ENCODE measurements at places on chromosomes 3 and 15.

DNA sequence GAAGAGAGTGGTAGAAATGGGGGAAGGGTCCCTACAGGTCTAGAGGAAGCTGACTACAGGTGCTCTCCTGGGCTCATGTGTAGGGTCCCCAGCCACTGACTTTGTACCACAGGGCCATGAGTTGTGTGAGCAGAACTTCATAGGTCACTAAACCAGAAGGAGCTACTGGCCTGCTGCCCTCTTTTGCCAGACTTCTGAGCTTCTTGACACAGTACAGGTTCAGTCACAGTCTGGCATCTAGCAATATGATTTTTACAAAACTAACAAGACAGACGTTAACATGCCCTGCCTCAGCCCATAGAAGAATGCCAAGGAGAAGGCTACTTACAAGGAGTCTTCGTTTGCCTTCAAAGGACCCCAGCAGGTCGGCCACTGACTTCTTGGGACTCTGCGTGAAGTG is 3.2 kb downstream of the CCDC80 start:
- no peak for DNase-seq

- no peak for DNase-seq
Measured at GRCh38 chr3:11651477-11651876, 7.8 kb upstream of the VGLL4 start.

DNA sequence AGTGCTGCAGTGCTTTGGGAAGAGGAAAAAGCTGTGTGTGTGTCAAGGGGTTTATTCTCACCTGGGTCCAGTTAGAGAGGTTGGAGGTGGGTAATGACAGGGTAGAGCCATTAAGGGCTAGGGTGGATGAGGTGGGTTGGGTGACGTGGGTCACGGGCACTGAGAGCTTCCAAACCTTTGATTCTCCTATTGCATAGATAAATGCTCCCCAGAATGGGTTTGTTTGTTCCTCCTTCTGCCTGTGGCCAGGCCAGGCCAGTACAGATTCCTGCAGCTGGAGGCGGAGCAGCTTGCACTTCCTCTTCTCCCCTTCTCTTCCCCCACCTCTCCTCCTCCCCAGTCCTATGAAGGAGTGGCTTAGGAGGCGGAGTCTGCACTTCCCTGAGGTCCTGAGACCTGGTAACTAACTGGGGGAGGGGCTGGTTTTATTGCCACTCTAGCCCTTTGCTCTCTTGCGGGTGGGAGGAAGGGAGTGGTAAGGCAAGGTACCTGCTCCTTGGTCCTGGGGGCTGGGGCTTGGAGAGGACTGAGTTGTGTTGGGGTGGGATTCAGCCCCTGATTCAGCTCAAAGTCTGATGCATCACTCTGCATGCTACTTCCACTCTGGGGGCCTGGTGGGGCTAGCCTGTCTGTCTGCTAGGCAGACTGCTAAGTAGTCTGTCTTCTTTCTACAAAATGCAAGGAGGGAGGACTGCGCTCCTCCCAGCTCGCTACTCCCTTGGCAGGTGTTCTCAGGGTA is 3.5 kb downstream of the SPINT1 start:
- no peak for DNase-seq

DNA sequence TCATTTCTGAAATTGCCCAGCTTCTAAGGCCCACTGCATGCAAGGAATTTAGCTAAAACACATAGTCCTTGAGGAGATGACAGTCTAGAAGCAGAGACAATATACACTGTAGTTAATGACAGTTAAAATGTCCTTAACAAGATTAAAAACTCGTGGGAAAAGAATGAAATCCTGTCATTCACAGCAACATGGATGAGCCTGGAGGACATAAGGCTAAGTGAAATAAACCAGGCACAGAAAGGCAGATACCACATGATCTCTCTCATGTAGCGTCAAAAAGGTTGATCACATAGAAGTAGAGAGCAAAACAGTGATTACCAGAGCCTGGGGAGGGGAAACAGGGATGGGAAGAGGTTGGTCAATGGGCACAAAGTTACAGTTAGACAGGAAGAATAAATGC is 36.3 kb upstream of the GOLGA8J start:
- DNase-seq = no peak

GRCh38 chr15:101600035-101600434 is 52.1 kb downstream of the TM2D3 start:
- no peak for DNase-seq

- DNase-seq = no peak
Measured at GRCh38 chr15:82916161-82916952, 36.2 kb downstream of the HOMER2 start.

DNA sequence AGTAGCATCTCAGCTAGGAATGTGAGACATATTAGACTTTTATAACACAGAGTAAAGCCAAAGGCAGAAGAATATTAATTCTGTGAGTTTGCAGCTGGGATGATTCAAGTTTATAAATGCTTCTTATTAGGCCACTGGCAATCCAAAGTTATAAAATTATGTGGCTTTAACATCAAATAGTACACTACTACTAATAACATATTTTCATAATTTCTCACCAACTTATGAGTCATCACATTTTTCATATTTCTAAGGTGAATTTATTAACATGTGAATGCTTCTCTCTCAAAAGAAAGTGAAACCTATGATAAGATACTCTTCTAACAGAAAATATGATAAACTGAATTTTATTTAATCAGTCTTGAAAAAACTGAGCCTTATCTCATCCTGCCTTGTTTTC is 1348.2 kb upstream of the ALCAM start:
- DNase-seq = no peak

- DNase-seq = no peak
Measured at GRCh38 chr3:194078045-194078821, 57.7 kb upstream of the HES1 start.

- DNase-seq = no peak
Measured at GRCh38 chr3:89300981-89301380, 193.6 kb downstream of the EPHA3 start.

GRCh38 chr3:137264071-137264820 is 306.5 kb downstream of the IL20RB start:
- no peak for DNase-seq

DNA sequence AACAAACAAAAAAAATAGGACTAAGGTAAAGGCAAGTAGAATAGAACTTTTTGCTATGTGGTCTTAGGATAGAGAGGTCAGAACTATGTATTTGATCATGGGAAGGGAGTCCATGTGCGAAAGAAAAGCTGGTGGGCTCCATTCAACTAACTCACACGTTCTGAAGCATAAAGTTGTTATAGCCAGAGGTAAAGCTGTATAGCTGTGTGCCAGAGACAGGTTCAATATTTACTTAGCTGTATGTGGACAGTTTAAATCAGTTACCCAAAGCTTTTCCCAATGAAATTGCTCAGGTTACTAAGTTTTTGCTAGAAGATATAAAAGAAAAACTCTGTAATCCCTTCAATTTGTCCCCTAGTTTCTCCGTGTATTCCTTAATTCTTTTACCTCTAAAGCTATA is 37.8 kb downstream of the ADGRG7 start:
- no peak for DNase-seq

- DNase-seq = no peak
Measured at GRCh38 chr15:69643476-69643875, 190.9 kb downstream of the RPLP1 start.

GRCh38 chr3:72665103-72665502 is 183.1 kb downstream of the SHQ1 start:
- DNase-seq = no peak

DNA sequence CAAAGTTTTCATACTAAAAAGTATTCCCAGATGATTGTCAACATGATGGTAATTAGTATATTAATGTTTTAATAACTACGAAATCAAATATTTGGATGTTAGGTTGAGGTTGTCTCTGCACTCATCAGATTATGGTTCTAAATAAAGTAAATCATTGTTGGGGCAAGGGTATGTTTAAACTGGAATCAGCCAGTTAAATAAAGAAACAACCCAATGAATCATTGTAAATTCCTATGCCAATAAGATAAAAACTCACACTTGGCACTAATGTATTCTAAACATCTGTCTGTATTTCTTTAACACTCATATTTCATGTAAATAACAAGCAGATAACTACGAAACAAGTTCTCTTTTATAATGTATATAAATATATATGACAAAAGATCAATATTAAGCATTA is 92.7 kb downstream of the PEAK1 start:
- DNase-seq = no peak

- DNase-seq = no peak
Measured at GRCh38 chr15:46296797-46297196, 662.0 kb downstream of the SQOR start.

DNA sequence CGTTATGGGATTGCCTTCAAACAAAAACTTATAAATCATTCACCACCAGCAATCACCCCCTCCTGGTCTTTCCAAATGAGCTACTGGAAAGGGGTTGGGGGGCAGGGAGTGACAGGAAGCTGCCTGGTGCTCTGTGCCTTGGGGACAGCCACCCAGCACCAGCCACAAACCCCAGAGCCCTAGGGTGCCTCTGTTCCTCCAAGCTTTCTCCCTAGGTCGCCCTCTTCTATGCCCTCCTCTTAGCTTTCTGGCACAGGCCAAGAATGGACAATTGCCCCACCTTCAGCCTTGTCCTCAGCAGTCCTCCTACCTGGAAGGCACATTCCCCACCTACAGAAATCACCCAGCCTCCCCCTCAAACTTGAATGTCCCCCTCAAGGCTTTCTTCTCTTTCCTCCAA is 3.3 kb downstream of the OXTR start:
- no peak for DNase-seq

Measured in stimulated activated CD8-positive, alpha-beta memory T cell treated with anti-CD3 and anti-CD28 coated beads, Interleukin-7, amount 100 ng/mL, for 1 hour (primary cell).